T-helper 17 cell (primary cell): ENCODE measurements at places on chromosomes 16 and 17.

- DNase-seq = no peak
Observed at GRCh38 chr17:17763136-17763535, 73.7 kb downstream of the SREBF1 start.

DNA sequence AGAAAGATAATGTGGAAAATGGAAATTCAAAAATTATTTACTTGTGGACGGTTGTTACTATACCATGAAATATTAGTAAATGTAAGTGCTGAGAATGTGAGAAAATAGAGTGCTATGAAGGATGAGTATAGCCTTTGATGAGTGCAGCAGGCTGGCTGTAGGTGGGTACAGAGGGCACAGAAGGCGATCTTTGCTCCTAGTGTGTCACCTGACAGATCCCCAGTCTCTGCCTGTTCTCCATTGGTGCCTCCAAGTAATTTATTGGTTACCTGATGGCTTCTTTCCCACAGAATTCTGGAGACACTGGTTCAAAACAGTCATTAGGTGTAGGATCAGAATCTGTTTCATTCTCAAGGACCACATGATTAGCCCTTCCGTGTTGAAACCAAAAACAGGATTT lies 28.9 kb downstream of the ABCA9 start:
- DNase-seq = no peak

DNA sequence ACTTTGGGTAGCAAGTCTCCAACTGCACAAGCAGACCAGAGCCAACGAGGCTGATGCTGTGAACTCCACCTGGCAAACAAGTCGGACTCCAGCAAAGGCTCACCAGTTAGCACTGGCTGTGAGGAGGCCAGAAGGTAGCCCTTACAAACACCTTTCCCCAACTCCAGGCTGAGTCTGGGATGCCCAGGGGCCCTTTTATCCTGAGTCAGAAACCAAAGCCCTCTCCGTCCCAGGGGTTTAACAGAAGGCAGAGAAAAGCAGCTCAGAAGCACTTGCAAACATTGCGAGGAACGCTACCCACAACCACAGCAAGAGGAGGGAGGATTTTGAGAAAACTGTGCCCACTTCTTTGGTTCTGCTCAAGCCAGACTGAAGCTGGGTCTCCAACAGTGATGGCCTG lies 25.0 kb downstream of the CUEDC1 start:
- DNase-seq = no peak

GRCh38 chr17:73544333-73544732 lies 99.9 kb downstream of the SDK2 start:
- no peak for DNase-seq
